H1 (cell line): ENCODE measurements at places on chromosomes 5 and 9.
A peak's percentile ranks its signal among the peaks of the same experiment; 100 is the strongest.

DNA sequence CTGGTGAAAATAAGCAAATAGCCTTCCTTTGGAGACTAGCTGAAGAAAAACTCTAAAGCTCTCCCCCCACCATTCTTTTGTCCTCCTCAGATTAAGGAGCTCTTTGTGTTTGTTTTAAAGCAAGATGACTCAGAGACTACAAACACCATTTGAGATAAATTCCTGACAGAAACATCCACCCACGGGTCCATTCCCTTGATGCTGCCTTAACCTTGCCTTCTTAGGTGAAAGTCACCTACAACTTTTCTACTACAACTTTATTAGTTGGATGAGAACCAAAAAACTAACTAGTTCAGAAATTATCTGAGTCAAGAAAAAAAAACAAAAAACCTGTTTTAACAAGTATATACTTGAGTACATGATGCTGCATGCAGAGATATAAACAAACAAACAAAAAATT is 831.1 kb downstream of the NR2F1-AS1 start:
- peak; percentile 15 for DNase-seq

DNA sequence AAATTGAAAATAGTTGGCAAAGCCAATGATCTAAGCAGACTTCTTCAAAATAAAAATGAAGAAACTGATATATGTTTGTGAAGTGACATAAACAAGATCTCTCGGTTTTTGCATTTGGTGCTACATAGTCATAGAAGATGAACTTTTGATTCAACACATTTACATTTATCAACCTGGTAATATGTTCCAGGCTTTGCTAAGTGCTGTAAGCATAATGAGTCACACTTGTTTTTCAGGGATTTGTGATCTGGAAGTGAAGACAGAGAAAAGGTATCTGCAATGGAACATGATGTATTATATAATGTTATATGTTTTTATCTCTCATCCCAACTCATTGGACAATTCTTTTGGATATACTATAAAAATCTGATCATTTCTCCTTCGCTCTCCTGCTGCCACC is 801.4 kb downstream of the BRINP1 start:
- no peak for DNase-seq

DNA sequence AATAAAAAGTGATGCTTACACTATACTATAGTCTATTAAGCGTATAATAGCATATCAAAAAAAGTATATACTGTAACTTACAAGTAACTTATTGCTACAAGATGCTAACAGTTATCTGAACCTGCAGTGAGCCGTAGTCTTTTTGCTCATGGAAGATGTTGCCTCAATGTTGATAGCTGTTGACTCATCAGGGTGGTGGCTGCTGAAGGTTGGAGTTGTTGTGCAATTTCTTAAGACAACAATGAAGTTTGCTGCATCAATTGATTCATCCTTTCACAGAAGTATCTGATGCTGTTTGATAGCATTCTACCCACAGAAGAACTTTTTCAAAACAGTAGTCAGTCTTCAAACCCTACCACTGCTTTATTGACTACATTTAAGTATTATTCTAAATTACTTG is 7.8 kb upstream of the C9orf40 start:
- DNase-seq: no peak

- DNase-seq: no peak
These were observed 14.8 kb upstream of the TUT7 start for GRCh38 chr9:86368871-86369521.

DNA sequence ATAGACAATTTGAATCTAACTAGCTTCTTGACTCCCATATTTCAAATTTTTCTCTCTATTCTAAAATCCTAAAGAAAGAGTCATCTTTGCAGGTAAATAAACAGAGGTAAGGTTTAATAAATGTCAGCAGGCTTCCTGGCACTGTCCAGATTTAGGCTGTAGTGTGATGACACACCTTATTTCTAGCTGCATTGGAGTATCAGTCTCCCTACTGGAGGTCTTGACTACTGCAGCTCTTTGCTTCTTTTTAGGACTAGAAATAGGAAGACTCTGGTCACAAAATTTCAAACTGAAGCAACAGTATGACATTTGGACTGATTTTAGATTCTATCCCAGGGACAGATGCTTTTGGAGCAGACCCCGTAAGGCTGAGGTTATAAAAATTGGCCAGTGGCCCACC is 40.7 kb upstream of the PPP3R2 start:
- DNase-seq: no peak

- DNase-seq: no peak
These were observed 561.1 kb downstream of the KCTD16 start for GRCh38 chr5:144731786-144732185.

DNA sequence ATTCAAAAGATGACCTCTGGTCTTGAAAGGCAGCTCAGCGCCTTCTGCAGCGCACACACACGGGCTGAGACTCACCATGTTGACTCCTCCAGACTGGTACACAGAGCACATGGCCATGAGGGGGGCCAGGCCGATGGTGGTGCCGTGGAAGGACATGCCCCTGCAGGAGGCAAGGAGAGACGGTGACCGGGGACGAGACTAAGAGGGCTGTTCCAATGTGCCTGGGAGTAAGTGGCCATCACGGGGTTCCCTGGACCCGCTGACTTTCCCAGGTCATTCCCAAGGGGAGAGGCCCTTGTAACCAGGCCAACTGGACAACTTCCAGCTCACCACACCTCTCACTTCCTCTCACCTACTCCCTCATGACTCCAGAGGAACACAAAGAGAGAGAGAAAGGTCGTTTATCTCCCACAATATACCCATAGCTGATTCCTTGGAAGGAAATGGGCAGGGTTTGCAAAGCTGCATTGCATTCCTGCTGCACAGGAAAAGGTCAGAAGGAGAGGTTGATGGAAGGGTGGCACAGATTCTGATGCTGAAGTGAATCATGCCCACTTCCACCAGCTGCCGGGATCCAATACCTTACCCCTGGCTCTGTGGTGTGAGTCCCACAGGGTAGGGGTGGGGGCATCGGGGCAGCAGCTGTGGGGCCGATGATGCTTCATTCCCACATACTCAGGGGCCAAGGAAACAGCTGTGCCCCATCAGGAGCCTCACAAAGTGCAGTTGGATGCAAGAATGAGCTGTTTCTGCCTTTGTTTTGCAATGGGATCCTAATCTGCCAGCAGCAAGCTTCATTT is 47.2 kb downstream of the NIPAL4 start:
- no peak for DNase-seq

DNA sequence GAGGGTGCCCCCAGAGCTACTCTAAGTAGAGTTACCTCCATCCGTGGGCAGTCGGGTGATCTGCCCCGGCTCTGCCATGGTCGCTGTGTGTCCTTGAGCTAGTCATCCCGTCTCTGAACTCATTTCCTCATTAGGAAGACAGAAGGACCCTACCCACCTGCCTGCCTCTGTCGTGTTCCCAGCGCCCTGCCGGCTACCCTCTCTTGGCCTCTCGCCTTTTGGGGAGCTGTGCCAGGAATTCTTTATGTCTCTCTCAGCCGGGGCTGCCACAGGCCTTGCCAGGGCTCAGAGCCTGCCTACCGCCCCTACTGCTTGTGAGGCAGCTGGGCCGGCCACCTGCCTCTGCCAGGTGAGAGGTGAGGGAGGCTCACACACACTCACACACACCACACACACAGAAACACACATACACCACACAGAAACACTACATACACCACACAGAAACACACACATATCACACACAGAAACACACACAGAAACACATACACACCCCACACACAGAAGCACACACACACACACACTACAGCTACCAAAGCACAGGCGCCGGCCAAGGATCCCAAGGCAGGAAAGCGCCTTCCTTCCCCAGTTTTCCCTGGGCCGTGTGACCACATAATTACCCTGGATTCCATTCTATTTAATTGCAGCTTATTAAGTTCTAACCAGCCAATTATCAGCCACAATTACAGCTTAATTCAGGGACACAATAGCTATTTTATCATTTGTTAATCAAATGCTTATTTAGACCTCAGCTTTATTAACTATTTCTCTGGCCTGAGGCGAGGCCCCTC is 41.7 kb downstream of the UNC5A start:
- DNase-seq: no peak

DNA sequence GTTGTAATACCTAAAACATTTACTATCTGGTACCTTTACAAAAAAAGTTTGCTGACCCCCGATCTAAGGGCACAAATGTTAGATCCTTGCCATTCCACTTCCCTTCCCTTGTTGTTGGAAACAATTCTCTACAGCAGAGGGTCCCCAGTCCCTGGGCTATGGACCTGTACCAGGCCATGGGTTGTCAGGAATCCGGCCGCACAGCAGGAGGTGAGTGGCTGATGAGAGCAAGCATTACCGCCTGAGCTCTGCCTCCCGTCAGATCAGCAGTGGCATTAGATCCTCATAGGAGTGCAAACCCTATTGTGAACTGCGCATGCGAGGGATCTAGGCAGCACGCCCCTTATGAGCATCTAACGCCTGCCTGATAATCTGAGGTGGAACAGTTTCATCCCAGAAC is 248.5 kb downstream of the AP3B1 start:
- peak; percentile 74 for DNase-seq

DNA sequence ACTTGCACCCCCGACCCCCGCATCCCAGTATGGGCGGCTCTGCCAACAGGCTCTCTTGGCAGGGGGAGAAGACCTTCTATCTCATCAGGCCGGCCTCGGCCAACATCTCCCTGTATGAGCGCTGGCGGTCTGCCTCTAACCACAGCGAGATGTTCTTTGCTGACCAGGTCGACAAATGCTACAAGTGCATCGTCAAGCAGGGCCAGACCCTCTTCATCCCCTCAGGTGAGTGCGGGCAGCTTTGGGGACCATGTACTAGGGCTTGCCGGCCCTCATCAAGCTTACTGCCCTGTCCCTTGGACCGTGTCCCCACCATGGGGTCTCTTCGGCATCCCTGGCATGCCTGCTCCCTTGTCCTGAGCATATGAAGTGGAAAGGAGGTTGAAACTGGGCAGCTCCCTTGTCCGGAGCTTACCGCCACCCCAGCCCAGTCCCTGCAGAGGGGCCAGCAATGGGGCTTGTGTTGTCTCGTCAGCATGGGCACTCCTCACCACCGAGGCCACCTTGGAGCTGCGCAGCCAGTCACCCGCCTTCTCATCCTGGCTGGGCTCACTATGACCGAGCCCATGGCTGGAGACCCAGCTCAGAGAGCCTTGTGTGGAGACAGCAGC is 78.1 kb downstream of the PHF2 start:
- no peak for DNase-seq

- no peak for DNase-seq
These were observed 1.7 kb downstream of the PTAR1 start for GRCh38 chr9:69757996-69758675.

DNA sequence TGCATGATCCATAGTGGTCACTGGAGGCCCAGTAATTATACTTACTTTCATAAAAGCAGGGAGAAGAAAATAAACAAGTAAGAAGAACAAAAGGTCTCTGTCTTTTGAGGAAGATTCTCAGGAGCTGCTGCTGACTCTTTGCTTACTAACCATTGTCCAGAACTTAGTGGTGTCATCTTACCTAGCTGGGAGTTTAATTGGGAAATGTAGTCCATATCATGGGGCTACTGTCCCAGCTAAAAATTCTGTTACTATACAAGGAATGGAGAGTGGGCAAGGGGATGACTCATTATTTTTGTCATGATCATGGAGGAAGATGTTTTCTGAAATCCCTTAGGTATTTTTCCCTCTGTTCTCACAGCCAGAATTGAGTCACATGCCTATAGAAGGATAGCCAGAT is 639.3 kb downstream of the MTRR start:
- DNase-seq: no peak

DNA sequence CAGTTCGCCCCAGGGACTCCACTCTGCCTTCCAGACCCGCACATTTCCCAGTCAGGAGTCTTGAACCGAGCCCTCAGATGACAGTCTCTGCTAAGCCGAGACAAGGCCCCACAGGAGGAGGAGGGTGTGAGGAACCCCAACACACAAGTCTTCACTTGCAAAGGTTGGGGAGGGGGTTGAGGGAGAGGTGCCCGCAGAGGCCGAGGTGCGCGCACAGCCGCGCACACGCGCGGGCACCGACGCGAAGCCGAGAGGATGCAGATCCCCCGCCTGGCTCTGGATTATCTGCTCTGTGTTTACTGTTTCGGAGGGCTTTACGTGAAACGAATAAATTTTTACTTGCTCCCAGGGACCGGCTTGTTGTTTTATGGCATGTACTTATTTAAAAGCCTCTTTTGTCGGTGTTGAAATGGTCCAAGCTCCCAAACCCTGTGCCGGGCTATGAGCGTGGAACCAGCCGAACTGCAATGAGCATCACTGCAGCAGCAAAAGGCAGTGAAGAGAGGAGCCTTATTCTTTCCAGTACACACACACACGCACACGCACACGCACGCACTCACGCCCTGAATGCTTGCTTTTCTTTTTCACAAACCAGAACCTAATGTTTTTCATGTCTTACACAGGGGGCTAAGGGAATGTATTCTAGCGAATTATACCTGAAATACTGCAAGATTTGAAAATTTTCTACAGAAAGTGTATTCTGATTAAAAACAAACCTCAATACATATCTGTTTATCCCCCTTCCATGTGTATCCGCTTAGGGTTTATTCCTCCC is 297.7 kb downstream of the PARP8 start:
- peak; percentile 45 for DNase-seq

DNA sequence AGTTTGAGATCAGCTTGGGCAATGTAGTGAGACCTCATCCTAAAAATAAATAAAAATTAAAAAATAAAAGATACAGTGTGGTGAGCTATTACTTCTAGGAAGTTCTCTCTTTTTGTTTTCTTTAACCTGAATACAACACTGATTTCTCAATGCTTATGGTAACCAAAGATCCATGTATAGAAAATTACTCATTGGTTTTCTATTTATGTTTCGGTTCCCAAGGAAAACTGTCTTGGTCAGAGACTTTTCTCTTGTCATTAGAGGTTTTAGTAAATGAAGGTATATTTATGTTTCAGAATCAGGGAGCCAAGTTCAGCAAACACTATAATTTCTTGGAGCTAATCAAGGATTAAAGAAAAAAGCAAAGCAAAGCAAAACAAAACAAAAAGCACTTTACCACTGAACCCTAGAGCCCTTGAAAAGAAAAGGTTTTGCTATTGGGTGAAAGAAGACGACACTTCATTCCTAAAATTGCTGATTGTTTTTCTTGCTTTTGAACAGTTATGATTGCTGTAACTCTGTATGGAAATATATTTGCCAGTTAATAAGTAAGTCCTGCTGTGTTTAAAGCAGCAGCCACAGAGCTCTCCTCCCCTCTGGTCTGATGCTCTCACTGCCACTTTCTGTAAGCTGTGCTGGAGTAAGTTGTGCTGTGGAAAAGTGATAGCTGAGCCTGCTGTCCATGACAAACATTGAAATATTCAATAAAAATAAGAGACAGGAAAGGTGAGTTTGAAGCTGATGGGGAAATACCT is 298.2 kb downstream of the CD180 start:
- DNase-seq: no peak

- DNase-seq: no peak
These were observed 195.2 kb upstream of the PTGER4 start for GRCh38 chr5:40484495-40484894.
